ENCODE measurements at places on chromosomes 4 and X. TPM values are rescaled to one million over a fixed set of nuclear protein-coding genes. Genes with fewer than 3 reads are reported as not detected.

Gene SMR3B
- polyA plus RNA-seq = not detected

Gene MND1
- 4.3 TPM for polyA plus RNA-seq

Gene RAB40A
- polyA plus RNA-seq = 0.16 TPM

Gene UBE2D3
- 317 TPM for polyA plus RNA-seq

Gene FGD1
- polyA plus RNA-seq = 6.0 TPM

Data from GM23248 (cell line).